ENCODE measurements at places on chromosomes 13 and 19.

DNA sequence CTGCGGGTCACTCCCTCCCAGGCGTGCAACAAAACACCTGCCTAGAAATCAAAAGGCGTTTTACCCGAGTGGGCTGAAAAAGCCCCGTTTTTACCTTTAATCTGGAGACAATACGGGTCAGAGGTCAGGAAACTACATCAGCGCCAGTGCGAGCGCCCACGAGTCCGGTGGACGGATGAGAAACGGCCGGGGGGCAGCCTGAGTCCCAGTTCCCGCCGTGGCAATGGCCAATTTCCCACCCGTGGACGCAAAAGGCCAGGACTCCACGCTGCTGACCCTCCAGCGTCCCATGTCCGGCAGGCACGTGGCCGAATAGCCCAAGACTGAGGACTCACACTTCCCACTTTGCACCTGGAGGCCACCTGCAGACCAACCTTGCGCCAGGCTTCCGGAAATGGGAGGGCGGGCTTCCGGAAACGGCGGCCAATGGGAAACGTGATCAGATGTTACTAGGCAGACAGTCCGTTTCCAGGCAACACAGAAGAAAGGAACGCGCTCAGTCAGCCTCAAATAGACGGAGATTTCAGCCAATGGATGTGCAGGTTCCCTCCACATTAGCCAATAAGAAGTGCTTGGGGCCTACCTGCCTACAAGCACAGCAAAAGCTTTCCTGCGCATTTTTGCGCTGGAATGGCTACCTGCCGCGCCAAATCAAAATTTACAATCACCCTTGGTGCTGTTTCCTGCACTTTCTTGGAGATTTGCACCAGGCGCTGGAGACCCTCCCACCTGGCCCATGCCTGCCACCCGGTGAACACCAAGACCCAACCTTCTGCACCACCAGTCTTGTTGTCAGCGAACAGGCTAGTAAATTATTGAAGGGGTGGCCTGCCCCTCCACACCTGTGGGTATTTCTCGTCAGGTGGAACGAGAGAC lies 47.4 kb downstream of the ZFP14 start:
- peak; percentile 32 for DNase-seq

DNA sequence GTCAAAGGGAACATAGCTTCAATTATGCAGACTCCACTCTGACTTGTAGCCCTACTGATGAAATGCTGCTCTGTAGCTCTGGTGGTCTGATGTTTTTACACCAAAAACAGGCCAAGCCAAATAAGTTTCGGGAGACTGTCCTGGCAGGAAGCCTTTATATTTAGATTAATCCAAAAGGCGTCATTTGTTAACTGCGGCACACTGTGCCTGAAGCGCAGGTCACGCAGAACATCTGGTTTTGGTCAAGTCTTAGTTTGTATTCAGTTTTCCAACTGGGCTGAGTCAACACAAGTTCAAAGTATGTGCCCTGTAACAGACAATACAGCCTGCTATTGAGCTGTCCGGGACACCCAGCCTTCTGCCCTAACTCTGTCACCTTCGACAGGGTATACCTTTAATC lies 154.6 kb upstream of the IPO5 start:
- no peak for DNase-seq

GRCh38 chr19:31386806-31387205 lies 37.6 kb upstream of the TSHZ3 start:
- no peak for DNase-seq

GRCh38 chr19:31264041-31264778 lies 85.0 kb downstream of the TSHZ3 start:
- no peak for DNase-seq

GRCh38 chr19:359653-359925 lies 15.0 kb upstream of the MIER2 start:
- no peak for DNase-seq

DNA sequence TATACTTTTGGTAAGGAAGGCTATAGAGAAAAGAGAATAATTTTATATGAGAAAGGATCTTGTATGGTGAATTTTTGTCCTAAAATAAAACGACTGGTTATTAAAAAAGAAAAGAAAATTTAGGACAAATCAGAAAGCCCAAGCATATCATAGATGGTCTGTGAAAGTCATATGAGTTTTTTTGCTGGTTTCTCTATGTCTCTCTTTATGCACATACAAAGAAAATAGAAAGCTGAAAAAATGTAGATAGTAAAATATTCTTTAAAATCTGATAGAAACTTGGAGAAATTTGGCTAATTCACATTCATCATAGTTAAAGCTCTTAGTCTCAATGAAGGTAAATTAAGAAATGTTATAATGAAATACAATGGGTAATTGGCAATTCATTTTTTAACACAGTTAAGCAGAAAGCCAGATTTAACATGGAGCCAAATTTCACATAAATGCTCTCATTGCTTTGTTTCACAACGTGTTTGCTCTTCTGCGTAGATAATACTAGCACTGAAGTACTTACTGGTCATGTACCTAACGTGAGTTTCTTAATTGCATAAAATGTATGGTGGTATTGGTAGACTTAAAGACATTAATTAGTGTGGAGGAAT lies 621.5 kb upstream of the ATXN8OS start:
- no peak for DNase-seq

DNA sequence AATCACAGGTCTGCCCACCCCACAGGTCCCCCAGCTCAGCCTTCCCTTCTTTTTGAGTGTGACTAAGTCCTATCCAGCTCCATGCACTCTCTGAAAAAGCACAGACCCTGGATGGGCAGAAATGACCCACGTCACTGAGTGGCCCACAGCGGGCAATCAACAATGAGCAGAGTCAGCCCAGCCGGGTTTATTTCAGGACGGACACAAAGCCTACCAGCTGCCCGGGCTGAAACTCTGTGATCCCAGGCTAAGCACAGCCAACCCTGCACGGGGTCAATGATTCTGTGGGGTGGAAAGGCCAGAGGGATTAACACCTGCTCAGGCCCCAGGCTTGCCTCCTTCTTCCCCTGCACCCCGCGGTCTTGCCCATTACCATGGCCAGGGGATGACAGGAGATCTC lies 8.4 kb downstream of the NAPA start:
- no peak for DNase-seq

DNA sequence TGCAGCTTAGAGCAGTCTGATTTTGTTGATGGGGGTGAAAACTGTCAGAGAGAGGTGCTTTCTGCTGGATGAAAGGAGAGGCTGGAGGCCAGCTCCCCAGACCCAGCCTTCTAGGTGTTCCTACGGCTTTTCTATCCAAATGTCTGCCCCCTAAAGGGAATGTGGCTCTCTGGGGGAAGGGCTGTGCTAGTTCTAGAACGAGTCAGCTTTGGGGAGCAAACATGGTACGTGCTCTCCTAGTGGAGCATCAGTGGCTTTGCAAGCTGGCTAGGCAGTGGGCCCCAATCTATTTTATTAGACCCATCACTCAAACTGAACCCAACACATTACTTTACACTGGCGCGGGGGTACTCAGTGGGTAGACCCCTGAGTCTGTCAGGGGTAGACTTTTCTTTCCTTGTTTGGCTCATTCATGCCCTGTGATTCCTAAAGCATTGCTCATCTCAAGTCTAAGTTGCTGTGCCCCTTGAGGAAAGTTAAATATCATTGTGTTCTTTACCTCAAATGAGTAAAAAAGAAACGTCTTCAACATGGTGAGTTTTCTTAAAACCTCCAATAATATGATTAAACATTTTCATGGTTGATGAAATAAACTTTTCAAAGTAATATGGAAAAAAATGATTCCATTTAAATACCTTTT lies 254.9 kb downstream of the DLEU7 start:
- DNase-seq, result no peak

DNA sequence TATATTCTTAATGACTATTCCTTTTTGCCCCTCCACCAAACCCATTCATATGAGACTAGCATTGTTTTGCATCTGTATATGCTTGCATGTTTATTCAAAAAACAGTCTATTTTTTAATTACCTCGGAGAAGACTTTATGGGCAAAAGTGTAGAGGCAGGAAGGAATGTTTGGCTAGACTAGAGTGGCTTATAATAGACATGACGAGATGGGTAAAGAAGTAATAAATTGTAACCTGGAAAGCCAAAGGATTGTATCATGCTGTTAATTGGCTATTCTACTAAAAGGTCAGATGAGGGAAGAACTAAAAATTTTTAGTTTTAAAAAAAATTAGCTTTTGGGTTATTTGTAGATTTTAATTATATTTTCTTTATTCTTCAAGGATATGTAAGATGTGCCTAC lies 91.1 kb downstream of the FNDC3A start:
- DNase-seq, result no peak

DNA sequence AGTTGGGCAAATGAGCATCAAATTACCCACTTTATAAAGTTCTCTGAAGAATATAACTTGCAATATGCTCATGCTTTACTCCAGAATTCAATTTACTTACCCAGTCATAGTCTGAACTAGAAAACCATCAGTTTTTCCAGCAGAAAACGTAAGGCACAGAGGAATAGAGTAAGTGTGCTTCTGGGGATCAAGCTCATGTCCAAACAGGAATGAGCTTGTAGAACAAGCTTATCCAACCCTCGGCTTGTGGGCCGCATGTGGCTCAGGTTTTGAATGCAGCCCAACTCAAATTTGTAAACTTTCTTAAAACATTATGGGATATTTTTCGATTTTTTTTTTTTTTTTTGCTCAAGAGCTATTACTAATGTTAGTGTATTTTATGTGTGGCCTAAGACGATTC lies 308.5 kb upstream of the KLF12 start:
- no peak for DNase-seq

DNA sequence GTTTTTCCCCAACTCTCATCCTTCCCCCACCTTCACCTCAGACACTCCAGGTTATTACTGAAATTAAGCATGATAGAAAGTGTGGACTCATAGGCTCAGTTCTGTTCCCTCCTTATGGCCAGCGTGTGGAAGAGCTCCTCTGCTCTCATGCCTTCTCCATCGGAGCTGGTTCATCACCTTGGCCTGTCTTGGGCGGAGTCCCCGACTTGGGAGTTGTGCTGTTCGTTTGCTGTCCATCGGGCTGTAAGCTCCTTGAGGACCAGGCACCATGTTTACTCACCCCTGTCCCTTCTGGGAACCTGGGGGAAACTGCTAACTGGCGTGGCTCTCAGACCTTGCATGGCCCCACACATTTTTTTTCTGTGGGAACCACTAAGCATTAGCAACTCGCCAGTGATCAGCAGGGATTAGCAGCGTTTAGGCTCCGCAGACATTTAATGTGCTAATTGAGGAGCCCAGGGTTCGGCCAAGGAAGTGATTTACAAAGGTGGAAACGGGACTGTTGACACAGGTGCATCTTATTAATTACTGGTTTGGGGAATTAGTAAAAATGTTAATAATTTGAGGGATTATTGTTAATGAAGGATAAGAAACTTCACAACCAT lies 123.8 kb downstream of the TM9SF2 start:
- DNase-seq, result no peak

DNA sequence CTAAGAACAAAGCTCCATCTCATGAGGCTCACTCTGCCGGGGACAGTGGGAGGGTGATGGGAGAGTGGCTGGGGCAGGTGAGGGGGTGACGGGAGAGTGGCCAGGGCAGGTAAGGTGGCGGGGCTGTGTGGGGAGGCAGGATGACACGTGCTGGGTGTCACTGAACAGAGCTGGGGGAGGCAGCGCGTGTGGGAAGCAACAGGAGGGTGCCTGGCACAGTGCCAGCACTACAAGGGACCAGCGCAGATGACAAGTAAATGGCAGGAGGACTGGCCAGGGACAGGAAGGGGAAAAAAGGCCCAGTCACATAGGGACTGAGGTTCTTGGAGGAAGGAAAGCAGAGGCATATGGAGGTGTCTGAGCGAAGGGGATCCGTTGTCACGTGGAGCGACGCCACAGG lies 129.9 kb downstream of the RNF17 start:
- DNase-seq, result no peak

- no peak for DNase-seq
Measured at GRCh38 chr19:7502552-7502951, 13.4 kb upstream of the ZNF358 start.

GRCh38 chr19:52786078-52786463 lies 520 bp downstream of the ZNF600 start:
- no peak for DNase-seq

- DNase-seq, result no peak
Measured at GRCh38 chr13:69545551-69545950, 562.1 kb upstream of the ATXN8OS start.

GRCh38 chr13:54657588-54657987 lies 1629.0 kb downstream of the OLFM4 start:
- DNase-seq, result no peak

DNA sequence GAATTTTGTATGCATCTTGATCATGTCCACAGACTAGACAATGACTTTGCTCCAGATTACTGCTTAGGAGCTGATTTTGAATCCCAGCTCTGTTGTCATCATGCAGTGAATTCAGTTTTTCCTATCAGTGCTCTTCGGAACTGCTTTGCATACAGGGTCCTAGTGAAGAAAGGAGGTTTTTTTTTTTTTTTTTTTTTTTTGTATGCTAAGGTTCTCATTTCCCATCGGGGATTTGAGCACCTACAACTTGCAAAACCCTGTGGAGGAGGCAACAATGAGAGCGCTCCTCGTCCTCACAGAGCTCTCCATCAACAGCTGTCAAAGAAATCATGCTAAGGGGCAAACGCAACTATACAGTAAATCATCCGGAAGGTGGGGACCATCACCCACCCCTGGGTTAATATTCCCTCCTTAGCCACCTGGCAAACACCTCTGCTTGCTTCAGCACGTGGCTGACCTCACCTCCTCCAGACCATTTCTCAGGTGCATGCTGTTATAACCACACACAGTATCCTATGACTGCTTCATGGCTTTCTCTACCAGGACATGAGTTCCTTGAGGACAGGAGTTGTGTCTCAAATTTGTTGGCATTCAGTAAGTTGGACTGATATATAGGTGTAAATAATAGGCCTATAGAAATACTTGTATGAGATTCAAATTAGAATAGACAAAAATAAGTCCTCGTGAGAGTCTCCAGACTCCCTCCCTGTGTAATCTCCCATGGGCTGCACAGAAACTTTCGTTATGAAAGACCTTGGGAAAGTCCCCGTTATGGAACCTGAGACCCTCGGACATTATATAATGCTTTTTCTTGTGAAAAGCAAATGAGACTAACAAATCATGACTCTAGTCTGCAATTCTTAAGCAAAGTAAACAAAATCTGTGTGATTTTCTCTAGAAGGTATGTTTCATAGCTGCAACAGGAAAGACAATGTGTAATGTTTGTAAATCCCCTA lies 113.8 kb downstream of the KATNAL1 start:
- DNase-seq, result no peak

GRCh38 chr19:15175609-15176008 lies 25.2 kb downstream of the NOTCH3 start:
- no peak for DNase-seq

- DNase-seq, result no peak
Measured at GRCh38 chr13:25771202-25771601, 280.6 kb downstream of the SHISA2 start.

DNA sequence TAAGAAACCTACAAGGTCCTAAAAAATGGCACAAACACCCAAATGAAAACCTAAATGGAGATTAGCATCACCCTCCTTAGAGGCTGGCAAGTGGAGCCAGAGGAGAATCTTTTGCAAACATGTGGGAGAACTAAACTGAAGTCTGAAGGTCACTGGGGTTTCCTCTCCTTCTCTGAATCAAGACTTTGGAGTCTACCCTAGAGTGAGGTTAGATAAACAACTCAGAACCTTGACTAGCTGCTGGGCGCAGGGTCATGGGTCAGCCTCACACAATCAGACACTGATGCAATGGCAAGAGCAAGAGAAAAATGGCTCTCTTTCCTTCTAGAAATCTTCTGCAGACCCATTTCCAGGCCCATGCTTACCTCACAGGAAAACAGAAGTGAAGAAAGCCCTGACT lies 165.8 kb downstream of the KCTD12 start:
- DNase-seq, result no peak

Data from stimulated activated CD8-positive, alpha-beta memory T cell treated with anti-CD3 and anti-CD28 coated beads, Interleukin-7, amount 100 ng/mL, for 48 hours (primary cell).